ENCODE measurements at places on chromosomes 13 and 19.

GRCh38 chr13:28318496-28318895 is 176.4 kb downstream of the FLT1 start:
- no peak for DNase-seq

DNA sequence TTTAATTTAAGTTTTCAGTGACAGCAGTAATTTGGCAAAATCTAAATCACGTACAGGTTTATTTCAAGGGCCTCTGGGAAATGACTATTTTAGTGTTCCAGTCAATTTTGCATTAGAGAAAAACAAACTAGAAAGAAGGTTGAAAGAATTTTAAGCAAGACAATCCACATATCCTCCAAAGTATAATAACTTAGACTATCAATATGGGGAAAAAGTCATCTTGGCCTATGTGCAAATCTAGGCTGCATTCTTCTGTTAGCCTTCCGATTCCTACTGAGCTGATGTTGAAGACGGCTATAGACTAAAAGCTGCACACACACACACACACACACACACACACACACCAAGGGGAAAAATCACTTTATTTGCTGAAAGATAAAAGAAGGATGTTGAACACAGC is 81.3 kb downstream of the SLITRK6 start:
- DNase-seq, result no peak

DNA sequence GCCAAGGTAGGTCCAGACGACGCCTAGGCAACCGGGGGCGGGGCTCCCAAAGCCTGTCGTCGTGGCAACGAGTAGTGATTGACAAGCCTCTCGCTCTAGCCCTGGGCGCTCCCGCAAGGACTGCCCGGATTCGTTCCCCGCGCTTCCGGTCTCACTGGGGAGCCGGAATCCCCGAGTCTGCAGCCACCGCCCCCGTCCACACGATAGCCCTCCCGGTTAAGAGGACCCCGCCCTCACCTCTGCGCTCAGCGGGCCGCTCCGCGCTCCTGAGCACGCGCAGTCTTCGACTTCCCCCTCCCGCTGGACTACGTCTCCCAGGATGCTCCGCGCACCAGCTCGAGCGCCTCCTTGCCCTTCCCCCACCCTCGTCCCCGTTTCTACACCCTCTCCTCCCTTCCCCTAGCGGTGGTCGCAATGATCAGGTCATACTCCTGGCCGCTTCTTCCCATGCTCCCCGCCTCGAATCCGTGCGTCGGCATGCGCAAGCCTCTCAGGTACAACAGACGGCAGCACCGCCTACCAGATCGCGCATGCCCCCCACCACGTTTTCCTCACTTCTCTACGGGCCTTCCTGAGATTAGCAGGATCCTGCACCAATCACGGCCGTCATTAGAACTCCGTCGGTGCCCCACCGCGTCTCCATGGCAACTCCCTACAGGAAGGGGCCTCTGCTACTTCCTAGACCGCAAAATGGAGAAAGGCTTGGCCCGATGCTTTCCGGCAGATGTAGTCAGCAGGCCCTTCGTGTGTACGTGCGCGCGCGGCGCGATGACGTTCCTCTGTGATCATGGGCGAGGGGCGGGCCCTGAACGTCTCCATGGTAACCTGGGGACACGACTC is at the start of gene MZF1:
Gene MZF1 (minus strand): TSS at position 518 of the 840 bp plus-strand sequence. CDS start 1,946 bp downstream, outside the sequence.
- peak; percentile 99 for DNase-seq

DNA sequence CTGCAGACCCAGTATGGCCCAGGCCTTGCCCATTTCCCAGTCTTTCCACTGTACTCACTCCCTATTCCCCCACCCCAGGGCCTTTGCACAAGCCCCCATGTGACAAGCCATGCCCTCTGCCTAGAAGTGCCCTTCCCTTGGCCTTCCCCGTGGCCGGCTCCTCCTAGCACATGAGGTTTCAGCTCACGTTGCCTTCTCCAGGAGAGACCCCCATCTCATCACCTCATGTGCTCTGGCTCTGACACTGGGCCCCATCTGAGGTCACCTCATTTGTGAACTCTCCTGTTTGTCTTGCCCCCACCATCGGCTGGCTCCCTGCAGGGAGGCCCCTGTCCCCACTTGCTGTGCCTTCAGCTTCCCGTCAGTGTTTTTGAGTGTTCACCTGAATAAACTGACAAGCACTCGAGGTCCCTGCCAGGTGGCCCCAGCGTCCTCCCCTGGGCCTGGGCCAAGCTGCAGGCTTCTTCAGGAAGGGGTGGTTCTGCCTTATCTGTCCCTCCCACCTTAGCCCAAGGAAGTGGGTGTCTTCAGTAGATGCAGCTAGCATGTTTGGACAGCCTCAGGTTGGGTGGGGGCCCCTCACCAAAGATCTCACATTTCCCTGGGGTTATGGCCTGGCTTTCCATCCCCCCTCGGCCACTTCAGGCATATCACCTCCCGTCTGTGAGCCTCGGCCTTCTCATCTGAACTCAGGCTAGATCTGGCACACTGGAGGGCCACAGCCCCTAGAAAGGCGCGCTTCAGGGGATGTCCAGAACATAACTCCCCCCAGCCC is 3.8 kb upstream of the SLC25A42 start:
- no peak for DNase-seq

GRCh38 chr13:113065406-113066141 is 40.0 kb upstream of the F7 start:
- DNase-seq, result no peak

DNA sequence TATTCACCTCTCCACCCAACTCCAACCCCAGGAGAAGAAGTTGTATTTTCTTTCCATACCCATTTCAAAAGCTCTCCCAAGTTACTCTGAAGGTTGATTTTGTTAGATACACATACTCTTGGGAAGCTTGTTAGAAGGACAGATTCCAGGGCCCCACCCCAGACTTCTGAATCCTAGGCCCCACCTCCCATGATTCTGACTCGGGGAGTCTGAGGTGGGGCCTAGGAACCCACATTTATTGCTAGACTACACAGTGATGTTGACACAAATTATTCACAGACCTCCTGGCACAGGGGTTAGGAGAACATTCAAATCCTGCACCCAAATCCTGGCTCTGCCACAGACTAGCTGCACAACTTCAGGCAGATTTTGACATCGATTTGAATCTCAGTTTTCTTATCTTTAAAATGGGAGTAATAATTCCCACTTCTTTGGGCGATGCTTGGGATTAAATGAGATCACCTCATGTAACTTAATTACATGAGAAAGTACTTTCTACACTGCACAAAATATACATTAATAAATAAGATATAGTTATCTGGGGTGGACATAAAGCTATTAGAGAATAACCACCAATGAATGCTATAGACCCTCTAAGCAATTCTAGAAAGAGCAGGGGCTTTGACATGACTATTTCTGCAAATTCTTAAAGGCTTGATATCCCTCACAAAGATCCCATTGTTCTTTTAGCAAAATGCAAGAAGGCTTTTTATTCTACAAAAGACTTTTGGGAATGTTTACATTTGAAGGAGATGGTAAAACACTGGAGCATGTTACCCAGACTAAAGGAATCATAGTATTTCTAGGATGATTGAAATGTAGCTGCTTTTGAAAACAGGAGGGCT is 18.0 kb downstream of the MBNL2 start:
- no peak for DNase-seq

Data from stimulated activated CD4-positive, alpha-beta T cell treated with anti-CD3 and anti-CD28 coated beads, Interleukin-15, amount 100 ng/mL, for 1 hour (primary cell).